ENCODE measurements at places on chromosomes 6 and 20.

DNA sequence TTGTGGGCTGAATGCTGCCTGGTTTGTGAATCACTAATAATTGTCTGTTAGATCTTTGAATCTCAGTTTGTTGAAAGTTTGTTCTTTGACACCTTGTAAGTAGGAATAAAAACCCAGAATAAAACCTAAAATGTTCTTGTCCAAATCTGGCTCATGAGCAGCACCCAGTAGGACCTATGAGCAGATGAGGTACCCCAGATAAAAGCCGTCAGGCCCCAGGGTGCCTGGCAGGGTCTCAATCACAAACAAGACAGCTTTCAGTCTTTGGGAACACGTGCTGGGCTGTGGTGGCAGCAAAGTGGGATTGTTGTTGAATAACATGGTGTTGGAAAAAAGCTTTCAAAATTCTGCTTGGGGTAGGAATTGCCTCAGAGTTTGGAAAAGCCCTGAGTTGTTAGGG, 52.1 kb upstream of the ECI2 start:
- no peak for DNase-seq

- DNase-seq, result no peak
Observed at GRCh38 chr20:15475483-15475882, 1097.8 kb downstream of the KIF16B start.

DNA sequence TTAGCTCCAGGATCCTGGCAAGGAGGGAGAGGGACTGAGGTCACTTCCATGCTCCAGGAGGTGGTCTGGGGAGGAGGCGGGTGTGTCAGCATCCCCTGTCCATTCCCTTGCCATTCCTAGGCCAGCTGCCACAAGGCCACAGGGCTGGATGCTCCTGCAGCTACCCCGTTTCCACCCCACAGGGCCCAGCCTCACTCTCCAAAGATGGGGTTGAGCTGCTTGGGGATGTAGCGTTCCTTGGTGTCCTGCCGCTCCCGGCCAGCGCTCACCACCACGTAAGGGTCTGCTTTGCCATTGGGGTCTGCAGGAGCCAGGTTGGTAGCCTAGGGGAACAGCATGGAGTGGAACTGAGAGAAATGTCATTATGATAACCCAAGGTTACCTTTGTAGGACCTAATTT, 23.0 kb downstream of the ERGIC3 start:
- DNase-seq, result no peak

DNA sequence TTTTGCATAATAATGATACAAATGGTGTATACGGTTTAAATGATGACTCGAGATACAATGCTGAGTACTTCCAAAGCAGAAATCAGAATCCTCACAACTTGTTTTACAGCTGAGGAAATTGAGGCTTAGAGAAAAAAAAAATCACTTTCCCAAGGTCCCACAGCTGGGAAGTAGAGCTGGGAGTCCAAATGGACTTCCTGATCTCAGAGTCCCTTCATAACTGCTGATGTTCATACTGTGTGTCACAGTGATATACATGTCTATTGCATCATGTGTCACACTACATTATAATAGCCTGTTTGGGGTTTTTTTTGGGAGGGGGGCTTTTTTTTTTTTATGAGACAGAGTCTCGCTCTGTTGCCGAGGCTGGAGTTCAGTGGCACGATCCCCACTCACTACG, 8.5 kb downstream of the HM13 start:
- DNase-seq, result no peak

- no peak for DNase-seq
Observed at GRCh38 chr20:32457479-32457986, 99.4 kb downstream of the ASXL1 start.

DNA sequence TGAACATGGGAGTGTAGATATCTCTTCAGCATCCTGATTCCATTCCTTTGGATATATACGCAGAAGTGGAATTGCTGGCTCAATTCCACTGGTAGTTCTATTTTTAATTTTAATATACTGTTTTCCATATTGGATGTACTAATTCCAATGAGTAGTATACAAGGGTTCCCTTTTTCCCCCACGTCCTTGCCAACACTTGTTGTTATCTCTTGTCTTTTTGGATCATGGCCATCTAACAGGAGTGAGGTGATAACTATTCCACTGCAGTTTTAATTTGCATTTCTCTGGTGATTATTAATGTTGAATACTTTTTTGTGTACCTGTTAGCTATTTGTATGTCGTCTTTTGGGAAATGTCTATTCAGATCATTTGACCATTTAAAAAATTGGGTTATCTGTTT, 91.5 kb downstream of the ZFAND3 start:
- no peak for DNase-seq

- no peak for DNase-seq
Observed at GRCh38 chr6:53299331-53300005, 49.3 kb downstream of the ELOVL5 start.

GRCh38 chr6:125759184-125759902, 9.9 kb downstream of the HEY2 start:
- peak; percentile 78 for DNase-seq

DNA sequence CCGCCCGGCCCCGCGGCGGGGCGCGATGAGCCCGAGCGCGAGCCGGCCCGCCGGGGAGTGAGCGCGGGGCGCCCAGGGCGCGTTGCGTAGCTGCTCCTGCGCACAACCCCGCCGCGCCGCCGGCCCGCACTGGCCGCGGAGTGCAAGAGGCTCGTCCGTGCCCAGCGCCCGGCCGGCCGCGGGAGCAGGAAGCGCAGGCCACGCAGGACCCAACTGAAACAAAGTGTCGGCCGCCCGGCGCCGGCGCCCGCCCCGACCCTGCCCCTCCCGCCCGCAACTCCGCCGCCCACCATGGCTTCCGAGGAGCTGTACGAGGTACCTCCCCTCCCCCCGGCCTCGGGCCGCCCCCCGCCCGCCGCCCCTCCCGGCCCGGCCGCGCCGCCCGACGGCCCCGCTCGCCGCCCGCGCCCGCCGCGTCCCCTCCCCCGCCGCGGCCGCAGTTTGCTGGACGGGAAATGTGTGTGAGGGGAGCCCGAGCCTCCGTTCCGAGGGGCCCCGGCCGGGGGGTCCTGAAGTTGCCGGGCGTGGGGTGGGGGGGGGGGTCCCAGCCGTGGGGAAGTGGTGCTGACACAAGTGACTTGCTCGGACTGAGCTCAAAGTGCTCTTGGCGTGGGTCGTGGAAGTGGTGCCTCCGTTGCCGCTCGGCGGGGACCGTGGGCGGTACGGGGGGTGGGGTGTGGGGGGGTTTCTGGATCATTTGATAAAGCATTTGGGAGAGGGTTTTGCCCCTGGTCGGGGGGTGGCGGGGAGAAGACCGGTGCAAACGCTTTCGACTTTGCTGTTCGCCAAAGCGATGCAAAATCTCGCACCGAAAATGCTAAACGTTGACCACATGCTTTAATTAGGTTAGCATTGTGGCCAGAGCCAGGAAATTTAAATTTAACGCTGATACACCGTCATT, 539 bp downstream of the CDYL start:
- DNase-seq, result peak; percentile 77

Measured in coronary artery (tissue), 2 donors.